ENCODE measurements at places on chromosomes 12 and 14. TPM values are rescaled to one million over a fixed set of nuclear protein-coding genes. Genes with fewer than 3 reads are reported as not detected.

Gene HOXC4
- polyA plus RNA-seq = 2.3 TPM

Gene PSMC6
- polyA plus RNA-seq = 56.2 TPM

Gene GPR65
- polyA plus RNA-seq = 12.1 TPM

Gene CFAP73
- polyA plus RNA-seq = not detected

Gene SPSB2
- 10.6 TPM for polyA plus RNA-seq

Gene PTHLH
- not detected for polyA plus RNA-seq

Gene PAPLN
- polyA plus RNA-seq = 0.55 TPM

Gene ZNF891
- 0.63 TPM for polyA plus RNA-seq

Gene AKAP3
- polyA plus RNA-seq = 2.7 TPM

Gene MUCL1
- polyA plus RNA-seq = not detected

Gene P2RX2
- not detected for polyA plus RNA-seq

Gene CLEC2A
- polyA plus RNA-seq = not detected

Gene LGALS3
- 7.6 TPM for polyA plus RNA-seq

Gene TSPAN19
- polyA plus RNA-seq = not detected

Gene MRPS35
- polyA plus RNA-seq = 63.3 TPM

Gene RNF212B
- not detected for polyA plus RNA-seq

Gene TMEM119
- polyA plus RNA-seq = 0.33 TPM

Gene GAS2L3
- polyA plus RNA-seq = not detected

Gene FAM181A
- polyA plus RNA-seq = not detected

Gene TMEM253
- polyA plus RNA-seq = not detected

Gene PTCSC3
- polyA plus RNA-seq = not detected

Gene TMEM132D
- not detected for polyA plus RNA-seq

Gene KRT2
- not detected for polyA plus RNA-seq

Gene ZBTB39
- polyA plus RNA-seq = 3.2 TPM

Gene TSHR
- not detected for polyA plus RNA-seq

Gene CBLN3
- polyA plus RNA-seq = 2.9 TPM

Gene TAMALIN
- 6.4 TPM for polyA plus RNA-seq

Gene PRPF39
- polyA plus RNA-seq = 18.1 TPM

Gene CNTN1
- not detected for polyA plus RNA-seq

Gene NTF3
- not detected for polyA plus RNA-seq

Gene TMTC1
- not detected for polyA plus RNA-seq

Gene DPPA3
- not detected for polyA plus RNA-seq

Gene PDE3A
- polyA plus RNA-seq = not detected

Gene PPP1R36
- polyA plus RNA-seq = not detected

Gene NTN4
- polyA plus RNA-seq = not detected

Gene TMEM121
- polyA plus RNA-seq = 5.5 TPM

Gene STYK1
- polyA plus RNA-seq = not detected

Gene PLEKHD1
- polyA plus RNA-seq = 0.11 TPM

Gene CLEC9A
- not detected for polyA plus RNA-seq

Gene OR6C1
- polyA plus RNA-seq = not detected

Gene SLC4A8
- 0.53 TPM for polyA plus RNA-seq

Gene CELA1
- 0.58 TPM for polyA plus RNA-seq

Gene DYRK2
- polyA plus RNA-seq = 58.4 TPM

Data from IgD-negative memory B cell (primary cell).